Common myeloid progenitor, CD34-positive (primary cell): ENCODE measurements at places on chromosomes 6 and 20.

- DNase-seq = no peak
- no peak overlapping the region for H3K27ac ChIP-seq
- H3K36me3 ChIP-seq = no peaks in the 10 kb centered on the region
Observed at GRCh38 chr6:45942953-45943352, 72.7 kb downstream of the CLIC5 start.

- no peaks in the 10 kb centered on the region for H3K36me3 ChIP-seq
- no peaks in the 10 kb centered on the region for H3K27me3 ChIP-seq
- no peak for DNase-seq
- peaks cover 3% of the 10 kb centered on the region for H3K4me1 ChIP-seq
- H3K27ac ChIP-seq = no peak overlapping the region
- H3K4me3 ChIP-seq = no peak overlapping the region
Observed at GRCh38 chr6:23027281-23027680, 457.9 kb downstream of the HDGFL1 start.

DNA sequence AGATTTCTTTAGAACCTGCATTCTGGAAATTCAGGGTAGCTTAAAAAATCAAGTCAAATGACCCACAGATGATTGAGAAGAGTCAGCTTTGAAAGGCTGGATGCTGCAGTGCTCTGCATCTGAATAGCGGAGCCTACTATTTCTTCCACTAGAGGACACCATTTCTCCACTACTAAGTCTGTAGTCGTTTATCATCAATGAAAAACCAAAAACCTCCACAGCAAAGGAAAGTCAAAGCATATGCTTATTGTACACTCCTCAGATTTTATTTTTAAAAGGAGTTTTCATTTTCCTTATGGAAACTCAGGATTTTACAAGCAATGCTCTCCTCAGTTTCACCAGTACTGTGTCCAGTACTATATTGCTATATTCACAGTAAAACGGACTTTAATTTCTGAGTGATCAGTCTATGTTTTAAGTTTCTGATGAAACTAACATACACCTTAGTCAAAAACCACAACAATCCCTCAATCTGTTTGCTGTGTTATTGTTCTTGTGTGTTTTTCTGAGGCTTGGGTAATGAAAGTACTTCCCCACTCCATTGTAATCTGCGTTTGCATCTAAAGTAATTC is 50.5 kb upstream of the ENPP5 start:
- peak; percentile 76 for DNase-seq
- H3K27me3 ChIP-seq = no peaks in the 10 kb centered on the region
- H3K36me3 ChIP-seq = no peaks in the 10 kb centered on the region
- no peak overlapping the region for H3K27ac ChIP-seq
- peaks cover 19% of the 10 kb centered on the region for H3K4me1 ChIP-seq
- H3K4me3 ChIP-seq = no peak overlapping the region

DNA sequence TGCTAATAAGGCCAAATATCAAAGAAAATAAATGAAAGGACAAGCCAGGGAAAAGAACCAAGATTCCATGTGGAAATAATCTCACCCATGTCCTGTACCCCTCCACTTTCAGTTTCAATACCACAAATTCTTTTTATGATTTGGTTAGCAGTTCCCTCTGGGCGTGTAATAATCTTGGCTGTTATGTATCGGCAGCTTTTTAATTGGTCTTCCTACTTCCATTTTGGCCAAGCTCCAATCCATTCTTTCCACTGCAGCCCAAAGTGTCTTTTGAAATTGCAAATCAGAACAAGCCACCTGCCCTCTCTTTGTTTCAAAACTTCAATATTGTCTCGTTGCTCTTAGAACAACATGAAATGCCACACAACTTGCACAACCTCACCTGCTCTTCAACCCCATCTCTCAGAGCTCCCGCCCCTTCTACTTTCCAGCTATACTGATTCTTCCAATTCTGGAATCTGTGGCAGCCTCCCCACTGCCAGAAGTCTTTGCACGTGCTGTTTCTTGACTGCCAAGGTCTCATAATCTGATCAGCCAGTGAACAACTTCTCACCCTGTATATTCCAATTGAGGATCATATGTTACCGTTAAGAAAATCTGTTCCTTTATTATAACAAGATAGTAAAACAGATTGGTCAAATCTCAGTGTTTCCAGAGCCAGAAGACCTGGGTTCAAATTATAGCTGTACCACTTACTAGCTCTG is 354.5 kb downstream of the CBLN4 start:
- no peak overlapping the region for H3K27ac ChIP-seq
- H3K4me1 ChIP-seq = no peaks in the 10 kb centered on the region
- H3K36me3 ChIP-seq = no peaks in the 10 kb centered on the region
- H3K27me3 ChIP-seq = no peaks in the 10 kb centered on the region
- no peak for DNase-seq

DNA sequence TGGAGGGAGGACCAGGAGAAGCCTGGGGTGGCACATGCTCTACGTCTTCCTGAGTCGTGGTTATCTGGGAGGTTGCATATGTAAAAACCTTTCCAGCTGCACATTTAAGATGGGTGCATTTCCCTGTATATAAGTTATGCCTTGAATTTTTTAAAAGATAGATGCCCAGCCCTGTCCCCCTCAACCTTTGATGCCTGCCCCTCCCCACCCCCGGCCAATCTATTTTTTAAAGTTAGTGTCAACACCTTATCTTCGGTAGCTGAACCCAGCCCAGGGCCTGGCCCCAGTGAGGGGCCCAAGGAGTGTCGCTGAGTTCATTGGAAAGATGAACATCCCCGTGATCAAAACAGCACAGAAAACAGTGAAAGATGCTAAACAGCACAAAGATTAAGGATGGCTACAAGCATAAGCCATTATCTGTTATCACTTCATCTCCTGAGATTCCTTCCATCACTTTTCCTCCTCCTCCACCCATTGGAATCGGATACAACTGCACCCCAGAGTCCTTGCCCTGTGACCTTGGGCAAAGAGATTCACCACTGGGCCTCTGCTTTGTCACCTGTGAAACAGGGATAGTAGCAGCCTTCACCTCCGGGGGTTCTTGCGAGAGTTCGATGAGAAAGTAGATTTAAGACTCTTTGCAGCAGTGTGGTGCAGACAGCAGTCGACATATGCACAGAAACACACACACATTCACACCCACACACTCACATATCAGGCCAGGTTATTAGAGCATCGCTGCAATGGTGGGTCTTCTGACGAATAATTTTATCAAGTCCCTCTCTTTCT is 47.5 kb downstream of the SIRPA start:
- peaks cover 5% of the 10 kb centered on the region for H3K36me3 ChIP-seq
- H3K27me3 ChIP-seq = peaks cover 45% of the 10 kb centered on the region
- H3K4me3 ChIP-seq = no peak overlapping the region
- peaks cover 7% of the 10 kb centered on the region for H3K4me1 ChIP-seq
- no peak overlapping the region for H3K27ac ChIP-seq
- DNase-seq = no peak

DNA sequence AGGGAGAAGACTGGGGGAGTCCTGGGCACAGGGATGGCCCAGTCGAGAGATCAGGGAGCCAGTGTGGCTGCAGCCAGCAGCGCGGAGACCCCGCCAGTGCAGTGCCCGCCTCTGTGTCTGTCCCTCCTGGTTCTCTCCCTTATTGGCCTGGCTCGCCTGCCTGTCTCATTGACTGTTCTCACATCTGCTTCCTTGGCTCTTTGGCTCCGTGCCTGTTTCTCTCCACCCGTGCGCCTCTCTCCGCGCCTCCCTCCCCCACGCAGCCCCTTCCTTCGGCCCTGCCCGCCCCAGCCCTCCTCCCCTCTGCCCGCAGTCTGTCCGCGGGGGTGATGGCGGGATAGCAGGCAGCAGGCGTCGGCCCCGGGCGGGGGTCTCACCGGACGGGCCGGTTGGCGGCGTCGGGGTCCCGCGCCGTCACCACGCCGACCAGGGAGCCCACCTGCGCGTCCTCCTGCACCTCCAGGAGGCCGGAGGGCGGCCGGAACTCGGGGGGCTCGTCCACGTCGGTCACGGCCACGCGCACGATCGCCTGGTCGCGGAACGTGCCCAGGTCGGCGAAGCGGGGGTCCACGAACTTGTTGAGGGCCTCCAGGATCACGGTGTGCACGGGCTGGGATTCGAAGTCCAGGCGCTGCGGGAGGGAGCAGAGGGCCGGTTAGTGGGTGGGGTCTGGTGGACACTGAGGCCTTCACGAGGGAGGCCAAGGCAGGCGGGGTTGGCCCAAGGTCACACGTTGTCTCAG is 92.0 kb downstream of the CD40 start:
- H3K27ac ChIP-seq = no peak overlapping the region
- no peak overlapping the region for H3K4me3 ChIP-seq
- H3K27me3 ChIP-seq = no peaks in the 10 kb centered on the region
- peaks cover 18% of the 10 kb centered on the region for H3K4me1 ChIP-seq
- H3K36me3 ChIP-seq = no peaks in the 10 kb centered on the region

DNA sequence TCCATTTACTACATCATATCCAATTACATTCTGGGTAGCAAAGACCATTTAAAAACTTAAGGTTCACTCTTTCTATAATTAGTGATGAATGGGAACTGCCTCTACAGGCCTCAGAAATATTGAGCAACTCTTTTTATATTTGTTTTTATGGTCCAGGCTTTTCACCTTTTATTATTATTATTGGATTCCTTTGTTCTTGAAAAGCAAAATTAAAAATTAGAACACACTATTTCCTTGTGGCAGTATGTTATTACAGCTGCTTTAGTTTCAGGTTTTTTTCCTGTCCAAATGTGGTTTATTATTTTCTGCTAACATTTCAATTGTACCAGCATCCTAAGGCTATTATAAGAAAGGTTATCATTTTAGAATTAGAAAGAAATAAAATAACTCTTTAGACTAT is 150.1 kb downstream of the FARS2 start:
- no peak overlapping the region for H3K27ac ChIP-seq
- no peak for DNase-seq
- H3K4me1 ChIP-seq = no peaks in the 10 kb centered on the region
- no peak overlapping the region for H3K4me3 ChIP-seq

- no peak for DNase-seq
- H3K4me3 ChIP-seq = no peak overlapping the region
- peaks cover 12% of the 10 kb centered on the region for H3K4me1 ChIP-seq
Observed at GRCh38 chr20:57695012-57695411, 14.8 kb downstream of the PMEPA1 start.

DNA sequence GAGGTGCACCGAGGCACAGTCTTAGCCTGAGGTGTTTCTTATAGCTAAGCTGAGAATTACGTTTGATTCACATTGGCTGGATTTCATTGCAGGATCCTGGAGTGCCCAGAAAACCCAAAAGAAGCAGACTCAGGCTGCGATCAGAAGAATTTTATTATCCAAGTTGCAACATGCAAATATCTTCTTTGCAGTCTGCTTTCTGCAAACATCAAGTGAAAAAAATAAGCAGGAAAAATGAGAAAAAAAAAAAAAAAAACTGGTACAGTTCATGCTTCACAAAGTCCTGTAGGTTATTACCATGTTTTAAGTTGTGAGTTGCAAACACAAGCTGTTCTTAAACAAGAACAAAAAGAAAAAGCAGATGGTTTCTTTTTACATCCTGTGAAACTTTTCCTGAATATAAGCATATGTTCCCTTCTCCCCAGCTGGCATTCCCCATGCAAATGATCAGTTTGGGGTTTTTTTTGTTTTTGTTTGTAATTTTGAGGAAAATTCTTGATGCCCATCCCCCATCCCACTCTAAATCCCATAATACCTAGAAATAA is 349.0 kb downstream of the CBLN4 start:
- H3K36me3 ChIP-seq = no peaks in the 10 kb centered on the region
- H3K27me3 ChIP-seq = no peaks in the 10 kb centered on the region
- DNase-seq = no peak

GRCh38 chr6:34355889-34356288 is 36.6 kb downstream of the NUDT3 start:
- DNase-seq = no peak
- no peaks in the 10 kb centered on the region for H3K27me3 ChIP-seq
- peaks cover 20% of the 10 kb centered on the region for H3K4me1 ChIP-seq

DNA sequence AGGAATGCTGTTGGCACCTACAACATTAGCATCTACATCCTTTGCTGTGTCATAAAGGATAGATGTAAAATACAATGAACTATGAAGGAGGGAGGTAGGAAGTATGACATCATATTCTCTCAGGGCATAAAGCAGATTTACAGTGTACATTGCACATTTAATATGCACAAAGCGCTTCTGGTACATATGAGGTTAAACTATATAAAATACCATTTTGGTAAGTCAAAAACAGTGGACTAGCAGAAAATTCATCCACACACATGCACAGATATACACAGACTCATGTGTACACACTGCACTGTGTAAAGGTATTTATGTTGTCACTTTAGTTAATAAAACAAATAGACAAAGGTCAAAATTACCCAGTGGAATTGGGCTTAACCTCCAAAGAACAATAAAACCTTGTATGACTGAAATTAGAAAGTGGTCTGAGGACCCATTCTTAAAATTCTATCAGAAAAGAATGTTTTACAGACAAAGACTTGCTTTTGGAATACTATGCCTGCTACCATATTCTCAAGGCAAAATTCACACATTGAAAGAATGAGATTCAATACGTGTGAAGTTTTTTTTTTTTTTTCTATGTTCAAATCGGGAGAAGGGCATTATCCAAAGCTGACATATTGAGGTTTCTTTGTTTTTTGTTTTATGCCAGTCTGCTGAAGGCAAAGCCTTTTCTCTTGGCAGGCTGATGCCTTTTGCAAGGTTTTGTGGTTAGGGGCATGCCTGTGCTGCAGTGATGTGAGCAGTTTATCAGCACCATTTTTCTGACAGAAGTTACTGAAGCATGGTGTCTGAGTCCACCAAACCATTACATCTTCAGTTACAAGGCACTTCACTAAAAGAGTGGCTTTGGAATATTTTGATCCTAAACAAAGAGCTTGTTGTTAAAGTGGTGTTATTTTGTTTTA is 199.0 kb downstream of the PLCB1 start:
- H3K4me3 ChIP-seq = no peak overlapping the region
- no peaks in the 10 kb centered on the region for H3K27me3 ChIP-seq
- H3K4me1 ChIP-seq = peaks cover 7% of the 10 kb centered on the region
- no peak overlapping the region for H3K27ac ChIP-seq

DNA sequence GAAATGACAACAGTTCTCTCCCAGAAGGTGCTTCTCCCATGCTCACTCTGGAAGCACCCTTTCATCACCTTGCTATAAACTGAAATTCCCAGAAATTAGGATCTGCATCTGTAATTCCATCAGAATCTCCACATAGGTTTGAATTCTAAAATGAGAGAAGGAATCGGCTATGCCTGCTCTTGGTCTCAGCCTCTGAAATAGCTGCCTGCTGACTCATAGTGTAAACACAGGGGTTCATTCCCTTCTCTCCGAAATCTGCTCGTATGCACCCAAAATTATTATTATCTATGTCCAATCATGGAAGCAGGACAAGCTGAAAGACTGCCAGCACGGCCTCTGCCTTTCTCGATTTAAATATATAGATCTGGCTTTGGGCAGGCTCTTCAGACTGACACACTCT is 74.6 kb upstream of the TAB2 start:
- H3K4me1 ChIP-seq = no peaks in the 10 kb centered on the region
- no peaks in the 10 kb centered on the region for H3K36me3 ChIP-seq
- no peak overlapping the region for H3K27ac ChIP-seq
- no peak overlapping the region for H3K4me3 ChIP-seq
- no peaks in the 10 kb centered on the region for H3K27me3 ChIP-seq

- no peak overlapping the region for H3K27ac ChIP-seq
- no peaks in the 10 kb centered on the region for H3K27me3 ChIP-seq
- peaks cover 43% of the 10 kb centered on the region for H3K36me3 ChIP-seq
Observed at GRCh38 chr20:50094522-50094921, 18.4 kb downstream of the UBE2V1 start.

GRCh38 chr6:49787176-49787575 is at the start of gene PGK2:
Gene PGK2 (minus strand): TSS chr6:49787285. CDS start chr6:49787187, 98 bp downstream.
- no peak within 1 kb of the TSS for H3K4me3 ChIP-seq
- DNase-seq = no peak
- no peaks in the 10 kb centered on the region for H3K4me1 ChIP-seq
- H3K27me3 ChIP-seq = no peaks in the 10 kb centered on the region

GRCh38 chr6:169366258-169366901 is 112.7 kb upstream of the THBS2 start:
- peaks cover 5% of the 10 kb centered on the region for H3K4me1 ChIP-seq
- H3K36me3 ChIP-seq = no peaks in the 10 kb centered on the region
